LNCaP clone FGC (cell line): ENCODE measurements at places on chromosomes 7 and 10.
A peak's percentile ranks its signal among the peaks of the same experiment; 100 is the strongest.

DNA sequence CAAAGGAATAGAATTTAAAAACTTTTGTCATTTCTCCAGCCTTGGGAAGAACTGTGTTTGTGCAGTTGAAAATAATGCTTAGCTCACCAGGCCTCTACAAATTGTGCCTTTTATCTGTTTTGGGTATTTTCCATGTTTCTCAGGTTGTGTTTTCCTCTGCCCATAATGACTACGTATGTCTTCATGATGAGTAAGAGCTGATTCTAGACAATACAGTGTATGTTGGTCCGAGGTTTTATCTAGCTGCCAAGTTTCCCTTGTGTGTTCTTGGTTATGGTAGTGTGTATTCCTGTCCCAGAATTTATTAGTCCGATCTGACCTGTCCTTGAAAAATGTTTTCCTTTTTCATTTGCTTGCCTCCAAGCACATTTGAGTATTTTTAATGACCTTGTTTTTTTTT, 83.7 kb upstream of the GLCCI1 start:
- DNase-seq = no peak

DNA sequence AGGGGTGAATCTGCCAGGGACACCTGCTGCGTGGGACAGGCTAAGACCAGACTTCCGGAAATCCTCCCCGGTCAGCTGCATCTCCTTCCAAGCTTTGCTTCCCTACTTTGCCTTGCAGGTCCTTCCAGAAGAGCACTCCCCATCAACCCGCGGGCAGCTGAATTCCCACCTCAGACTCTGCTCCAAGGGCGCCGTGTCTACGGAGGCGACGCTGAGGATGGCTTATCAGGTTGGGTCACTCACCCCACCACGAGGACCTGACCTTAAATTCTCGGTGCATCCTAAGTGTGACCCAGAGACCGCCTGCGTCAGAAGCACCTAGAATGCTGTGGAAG, 78.9 kb upstream of the KMT2C start:
- no peak for DNase-seq

- peak; percentile 52 for DNase-seq
Measured at GRCh38 chr10:110137142-110137545, 70.3 kb upstream of the MXI1 start.

- DNase-seq = no peak
Measured at GRCh38 chr7:142194201-142194600, 63.7 kb downstream of the PRSS58 start.

DNA sequence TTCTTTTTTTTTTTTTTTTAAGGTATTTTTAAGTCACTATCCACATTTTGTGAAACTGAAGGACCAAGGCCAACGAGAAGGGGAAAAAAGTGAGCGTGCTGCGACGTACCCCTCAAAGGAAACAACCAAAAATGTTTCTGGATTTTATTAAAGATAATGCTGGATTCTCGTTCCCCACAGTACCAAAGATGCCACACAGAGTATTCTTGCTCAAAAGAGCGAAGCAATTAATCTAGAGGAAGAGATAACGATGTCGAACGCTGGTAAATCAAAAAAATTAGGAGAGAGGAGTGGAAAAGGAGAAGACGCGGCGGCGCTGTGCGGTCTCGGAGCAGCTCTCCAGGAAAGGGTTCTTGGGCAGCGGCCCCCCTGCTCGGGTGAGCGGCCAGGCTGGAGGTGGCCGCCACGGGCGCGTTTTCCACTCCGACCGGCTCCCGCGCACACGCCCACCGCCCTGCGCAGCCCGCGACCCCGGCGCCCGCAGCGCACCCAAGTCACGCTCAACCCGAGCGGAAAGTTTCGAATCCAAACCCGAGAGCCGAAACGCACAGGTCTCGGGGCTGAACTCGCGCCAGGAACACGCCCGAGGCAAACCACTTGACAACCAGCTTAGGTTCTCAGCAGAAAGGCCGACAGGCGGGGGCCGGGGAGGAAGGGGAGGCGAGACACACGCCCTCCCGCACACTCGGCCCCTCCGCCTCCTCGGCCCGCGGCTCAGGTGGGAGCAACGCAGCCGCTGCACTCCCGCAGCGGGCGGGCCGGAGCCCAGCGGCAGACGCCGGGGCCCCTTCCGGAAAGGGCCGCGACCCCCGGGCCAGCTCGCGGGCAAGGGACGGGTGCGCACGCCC, 989 bp downstream of the SRPK2 start:
- no peak for DNase-seq

- DNase-seq = no peak
Measured at GRCh38 chr10:80861882-80862281, 324.2 kb downstream of the SH2D4B start.

GRCh38 chr7:75905785-75906604, 9.0 kb upstream of the POR start:
- DNase-seq = no peak

GRCh38 chr7:97117035-97117371, 495 bp upstream of the SDHAF3 start:
- no peak for DNase-seq
